ENCODE measurements at places on chromosomes 11 and 22.
A peak's percentile ranks its signal among the peaks of the same experiment; 100 is the strongest.

- no peak for DNase-seq
These were observed 140.7 kb downstream of the LUZP2 start for GRCh38 chr11:24637520-24637919.

GRCh38 chr22:47750086-47750485 is 987.6 kb downstream of the TBC1D22A start:
- DNase-seq, result no peak

DNA sequence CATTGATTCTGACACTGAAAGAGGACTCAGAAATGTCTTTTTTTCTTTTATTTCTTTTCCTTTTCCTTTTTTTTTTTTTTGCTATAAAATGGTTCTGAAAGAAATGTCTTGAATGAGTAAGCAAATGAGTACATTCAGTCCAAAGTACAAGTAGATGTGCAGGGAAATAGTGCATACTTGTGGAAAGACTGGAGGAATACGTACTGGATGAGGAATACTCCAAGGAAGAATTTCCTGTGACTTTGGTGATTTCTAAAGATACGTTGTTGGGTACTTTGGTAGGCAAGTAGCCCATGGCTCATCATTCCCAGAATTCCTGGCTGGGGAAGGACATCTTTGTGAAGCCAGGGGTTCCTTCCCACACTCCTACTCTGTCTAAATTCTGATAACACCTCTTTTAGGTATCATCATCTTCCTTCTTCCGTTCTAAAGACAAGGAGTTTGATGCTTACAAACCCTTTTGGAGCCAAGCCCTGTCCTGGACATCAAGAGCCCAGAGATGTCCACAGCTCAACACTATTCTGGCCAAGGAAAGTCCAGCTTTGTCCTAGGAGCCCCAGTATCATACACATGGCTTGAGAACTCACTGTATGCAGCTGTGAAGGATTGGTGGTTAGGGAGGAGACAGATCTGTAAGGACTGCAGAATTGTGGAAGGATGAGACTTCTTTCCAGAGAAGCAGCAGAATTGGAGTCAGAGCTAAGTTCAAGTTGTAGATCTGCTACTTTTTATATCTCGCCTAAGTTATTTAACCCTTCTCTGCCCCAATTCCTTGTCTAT is 4.8 kb upstream of the NUP98 start:
- no peak for DNase-seq

DNA sequence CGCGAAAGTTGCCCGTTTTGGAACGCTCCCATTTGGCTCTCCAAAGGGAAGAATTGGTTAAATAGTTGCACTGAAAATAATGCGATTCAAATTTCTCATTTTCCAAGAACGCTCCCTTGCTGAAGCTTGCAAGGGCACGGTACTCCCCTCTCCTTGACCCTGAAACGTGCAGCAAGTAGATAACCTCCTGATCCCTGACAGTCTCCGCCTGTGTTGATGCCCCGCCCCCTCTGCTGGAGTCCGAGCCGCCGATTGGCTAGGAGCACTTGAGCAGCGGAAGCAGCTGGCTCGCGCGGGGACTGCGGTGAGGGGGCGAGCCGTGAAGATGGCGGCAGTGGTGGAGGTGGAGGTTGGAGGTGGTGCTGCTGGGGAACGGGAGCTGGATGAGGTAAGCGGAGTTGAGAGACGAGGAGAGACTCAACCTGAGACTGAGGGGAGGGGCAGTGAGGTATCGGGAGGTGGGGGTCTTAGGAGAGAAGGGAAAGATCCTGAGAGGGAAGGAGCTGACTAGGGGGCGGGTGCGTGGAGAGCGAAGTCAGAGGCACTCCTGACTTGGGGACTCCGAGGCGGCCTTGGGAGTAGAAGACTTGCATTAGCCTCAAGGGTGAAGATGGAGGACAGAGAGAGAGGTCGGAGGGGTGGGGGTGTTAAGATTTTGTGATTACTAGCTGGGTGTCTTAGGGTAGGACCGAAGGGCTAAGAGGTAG is at the start of gene RNF121:
TSS of gene RNF121 (plus strand) at position 310 of the 707 bp plus-strand sequence. CDS start at position 326, 16 bp downstream.
- peak; percentile 92 for DNase-seq

- DNase-seq, result no peak
These were observed 26.9 kb downstream of the PPFIA1 start for GRCh38 chr11:70297341-70297740.

GRCh38 chr11:47724041-47724729 is 9.0 kb upstream of the AGBL2 start:
- no peak for DNase-seq
